Activated gamma-delta T cell treated with anti-CD3 and anti-CD28 coated beads, Interleukin-2, amount 50 U/mL, for 16 hours (primary cell): ENCODE measurements at places on chromosomes 4 and X.

DNA sequence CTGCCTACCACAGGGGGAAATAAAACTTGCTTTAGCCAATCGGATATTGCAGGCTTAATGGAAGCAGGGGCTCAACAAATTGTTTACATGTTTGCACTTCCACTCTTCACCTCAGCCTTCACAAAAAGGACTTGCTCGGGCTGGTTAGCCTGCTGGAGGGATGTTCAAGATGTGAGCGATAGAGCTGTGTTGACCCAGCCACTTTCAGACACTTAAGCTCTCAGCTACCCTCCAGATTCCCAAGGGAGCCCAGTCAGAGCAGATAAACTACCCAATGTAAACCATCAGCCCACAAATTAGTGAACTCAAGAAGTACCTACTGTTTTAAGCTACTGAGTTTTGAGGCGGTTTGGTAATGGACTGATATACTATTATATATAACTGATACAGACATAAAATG lies 508.4 kb upstream of the FTHL17 start:
- no peak for DNase-seq

- DNase-seq: no peak
Measured at GRCh38 chr4:56958111-56958517, 19.3 kb downstream of the NOA1 start.

GRCh38 chrX:120335289-120335688 lies 24.0 kb upstream of the TMEM255A start:
- no peak for DNase-seq

GRCh38 chr4:122777846-122778673 lies 45.6 kb downstream of the BBS12 start:
- no peak for DNase-seq

DNA sequence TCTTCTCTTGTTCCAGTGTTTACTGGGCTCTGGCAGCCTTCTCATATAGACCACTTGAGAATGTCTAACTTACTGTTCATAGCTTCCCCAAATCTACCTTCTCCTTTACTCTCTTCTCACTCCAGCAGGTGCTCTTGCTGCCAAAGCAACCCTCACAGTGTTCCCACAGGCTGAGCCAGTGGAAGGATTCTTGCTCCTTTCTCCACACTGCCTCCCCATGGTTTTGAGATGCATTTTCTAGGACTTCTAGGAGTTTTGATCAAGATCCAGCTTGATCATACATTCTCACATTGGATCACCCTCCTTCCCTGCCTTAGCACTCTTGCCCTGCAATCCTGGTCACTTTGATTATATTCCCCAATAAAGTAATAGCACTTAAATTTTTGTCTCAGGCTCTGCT lies 230.8 kb downstream of the TMEM47 start:
- no peak for DNase-seq

GRCh38 chr4:14167876-14168510 lies 540.5 kb upstream of the BOD1L1 start:
- DNase-seq: no peak

DNA sequence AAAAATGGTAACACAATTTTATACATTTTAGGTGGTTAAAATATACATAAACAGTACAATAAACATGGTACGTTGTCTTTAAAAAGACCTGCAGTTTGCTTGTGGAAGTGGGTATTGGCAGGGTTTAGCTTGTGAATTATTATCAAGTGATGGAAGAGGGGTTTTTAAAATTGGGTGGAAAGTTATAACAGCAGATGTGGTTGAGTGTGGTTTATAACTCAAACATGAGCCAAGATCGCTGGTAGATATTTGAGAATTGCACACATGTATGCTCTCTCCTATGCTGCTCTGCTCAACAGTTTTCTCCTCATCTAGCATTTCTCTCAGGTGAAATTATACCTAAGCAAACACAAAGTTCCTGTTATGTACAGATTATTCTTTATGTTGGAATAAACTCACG lies 14.0 kb downstream of the EPGN start:
- no peak for DNase-seq

GRCh38 chrX:109873983-109874382 lies 128.9 kb upstream of the TMEM164 start:
- no peak for DNase-seq

- DNase-seq: no peak
Measured at GRCh38 chr4:53543561-53543960, 47.7 kb downstream of the LNX1 start.

- no peak for DNase-seq
Measured at GRCh38 chr4:12458621-12459020, 1025.5 kb downstream of the RAB28 start.

GRCh38 chrX:40727581-40728252 lies 7.6 kb downstream of the MED14 start:
- DNase-seq: no peak

GRCh38 chr4:143287572-143287923 lies 49.1 kb upstream of the GAB1 start:
- DNase-seq: no peak

DNA sequence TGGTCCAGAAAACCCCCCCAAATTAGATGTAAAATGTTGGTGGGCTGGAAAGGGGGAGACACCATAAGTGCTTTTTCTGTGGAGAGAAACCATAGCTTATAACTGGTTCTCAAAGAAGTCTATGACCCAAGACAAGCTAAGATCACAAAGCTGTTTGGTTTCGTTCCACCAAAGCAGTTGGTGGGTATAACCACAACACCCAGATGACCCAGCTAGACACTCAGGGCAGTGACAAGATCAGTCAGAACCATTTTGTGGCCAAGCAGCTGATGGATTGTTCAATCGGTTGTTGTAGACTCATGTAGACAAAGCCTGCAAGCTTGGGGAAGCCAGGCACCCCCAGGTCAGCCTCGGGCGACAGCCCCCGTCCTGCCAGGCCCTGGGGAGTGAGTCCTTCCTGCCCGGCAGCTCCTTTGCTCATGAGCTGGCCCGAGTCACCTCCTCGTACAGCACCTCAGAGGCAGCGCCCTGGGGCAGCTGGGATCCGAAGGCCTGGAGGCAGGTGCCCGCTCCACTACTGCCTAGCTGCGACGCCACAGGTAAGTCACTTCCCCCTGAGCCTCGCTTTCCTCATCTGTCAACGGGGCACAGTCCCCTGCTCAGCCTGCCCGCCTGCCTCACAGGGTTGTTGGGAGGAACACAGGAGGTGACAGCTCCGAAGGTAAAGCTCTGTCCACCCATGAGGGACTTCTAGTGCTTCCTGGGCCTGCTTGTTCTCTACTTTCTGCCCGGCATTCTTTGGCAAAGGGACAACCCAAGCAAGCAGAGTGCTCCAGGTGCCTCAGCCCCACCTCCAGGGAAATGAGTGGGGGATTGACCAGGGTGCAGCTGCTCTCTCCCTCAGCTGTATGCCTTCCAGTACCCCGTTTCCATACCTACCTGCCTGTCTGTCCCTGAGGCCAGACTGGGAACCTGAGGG lies 65.2 kb upstream of the MTM1 start:
- no peak for DNase-seq

DNA sequence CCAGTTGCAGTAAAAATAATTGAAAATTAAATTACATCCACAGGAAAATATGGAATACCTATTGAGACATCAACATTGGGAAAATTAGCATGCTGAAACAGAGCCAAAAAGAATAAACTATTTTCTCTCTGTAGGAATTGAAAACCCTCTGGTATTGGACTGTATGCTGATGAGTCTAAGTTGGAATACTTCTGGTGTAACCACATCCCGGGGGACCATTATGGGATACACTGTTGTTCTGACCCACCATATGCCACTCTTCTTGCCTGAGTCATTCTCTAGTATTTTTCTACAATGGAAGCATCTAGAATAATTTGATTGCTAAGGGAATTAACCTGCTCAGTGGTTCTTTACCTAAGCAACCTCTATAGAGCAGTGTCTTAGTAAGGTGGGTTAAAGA lies 640.7 kb upstream of the AGA start:
- DNase-seq: no peak

DNA sequence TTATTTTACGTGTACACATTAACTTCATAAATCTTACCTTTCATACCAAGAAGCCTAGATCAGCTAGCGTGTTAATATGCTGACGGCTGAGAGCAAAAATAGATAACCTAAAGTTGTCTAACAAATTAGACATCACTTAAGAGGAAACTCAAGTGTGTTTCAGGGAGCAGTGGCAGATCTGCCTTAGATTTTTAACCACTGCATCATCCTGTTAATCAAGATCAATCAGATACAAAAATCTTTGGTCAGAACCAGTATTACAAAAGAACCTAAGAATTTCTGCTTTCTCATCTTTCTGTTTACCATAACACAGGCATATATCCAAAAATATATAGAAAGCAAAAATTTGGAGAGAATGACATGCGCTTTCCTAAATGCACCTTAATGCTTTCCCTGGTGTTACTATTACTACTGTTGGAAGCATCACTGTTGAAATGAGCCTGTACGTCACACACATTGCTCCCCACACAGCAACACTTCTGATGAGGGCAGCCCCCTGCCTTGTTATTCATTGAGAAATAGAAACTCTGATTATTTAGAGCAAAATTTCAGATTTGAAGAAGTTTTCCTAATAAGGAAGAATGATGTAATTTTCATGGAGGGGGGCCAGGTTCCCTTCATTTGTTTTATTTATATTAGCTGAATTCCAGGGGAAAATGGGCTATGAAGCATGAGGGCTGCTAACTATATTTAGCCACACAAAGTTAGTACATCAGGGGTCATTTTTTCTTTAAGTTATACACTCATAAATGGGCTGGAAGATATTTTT lies 152.3 kb downstream of the CBR4 start:
- no peak for DNase-seq

GRCh38 chr4:118225511-118225910 lies 127.3 kb downstream of the PRSS12 start:
- DNase-seq: no peak

GRCh38 chr4:140568507-140569306 lies at the start of gene UCP1:
TSS of gene UCP1 (minus strand) at chr4:140568961. CDS start at chr4:140568729, 232 bp downstream.
- no peak for DNase-seq

- no peak for DNase-seq
Measured at GRCh38 chr4:152824561-152824960, 44.8 kb downstream of the ARFIP1 start.

DNA sequence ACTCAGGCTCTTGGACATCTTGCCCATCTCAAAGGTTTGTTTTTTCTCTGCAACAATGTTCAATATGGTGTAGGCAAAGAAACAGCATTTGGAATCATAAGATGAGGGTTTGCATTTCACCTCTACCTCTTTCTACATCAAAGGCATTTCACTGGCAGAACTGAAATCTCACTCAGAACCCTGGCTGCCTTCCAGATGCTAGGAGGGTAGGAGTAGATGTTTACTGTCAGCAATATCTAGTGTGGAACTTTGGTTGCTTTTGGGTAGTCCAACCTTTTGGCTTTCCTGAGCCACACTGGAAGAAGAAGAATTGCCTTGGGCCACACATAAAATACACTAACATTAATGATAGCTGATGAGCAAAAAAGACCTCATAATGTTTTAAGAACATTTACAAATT lies 297.0 kb upstream of the KLF3 start:
- no peak for DNase-seq

- DNase-seq: no peak
Measured at GRCh38 chr4:185468999-185469398, 2.5 kb downstream of the CCDC110 start.

- DNase-seq: no peak
Measured at GRCh38 chr4:129358571-129358970, 262.6 kb downstream of the C4orf33 start.

- no peak for DNase-seq
Measured at GRCh38 chr4:306551-306961, 1.3 kb upstream of the ZNF732 start.

DNA sequence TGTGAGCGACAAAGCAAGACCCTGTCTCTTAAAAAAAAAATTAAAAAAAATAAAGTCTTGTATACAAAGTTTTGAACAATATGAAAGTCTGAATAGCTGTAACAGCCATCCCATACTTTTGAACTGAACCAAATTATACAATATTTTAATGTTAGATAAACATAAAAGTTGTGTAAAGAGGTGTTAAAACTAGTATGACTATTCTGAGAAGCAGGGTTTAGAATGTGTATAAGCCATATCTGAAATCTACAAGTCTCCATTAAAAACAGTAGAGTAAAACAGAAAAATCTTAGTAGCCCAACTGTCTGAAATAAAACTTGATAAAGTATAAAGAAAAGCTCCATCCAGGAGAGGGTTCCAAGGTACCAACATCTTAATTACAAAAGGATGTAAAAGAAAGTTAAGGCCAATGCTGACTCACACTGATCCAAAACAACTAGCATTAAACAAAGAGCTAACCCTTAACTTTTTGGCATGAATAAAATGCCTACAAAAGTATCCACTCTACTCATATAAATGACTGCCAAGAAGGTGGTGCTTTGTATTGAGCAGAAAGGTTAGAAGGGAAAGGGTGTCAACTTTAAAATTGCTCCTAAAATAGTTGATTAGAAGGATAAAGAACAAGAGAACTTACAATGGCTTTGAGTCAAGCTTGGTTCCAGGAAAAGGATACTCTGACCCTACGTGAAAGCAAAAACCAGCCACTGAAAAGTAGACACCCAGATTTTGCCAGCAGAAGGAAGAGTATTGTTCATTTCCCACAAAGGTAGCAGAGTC lies 18.5 kb downstream of the CNOT6L start:
- no peak for DNase-seq

DNA sequence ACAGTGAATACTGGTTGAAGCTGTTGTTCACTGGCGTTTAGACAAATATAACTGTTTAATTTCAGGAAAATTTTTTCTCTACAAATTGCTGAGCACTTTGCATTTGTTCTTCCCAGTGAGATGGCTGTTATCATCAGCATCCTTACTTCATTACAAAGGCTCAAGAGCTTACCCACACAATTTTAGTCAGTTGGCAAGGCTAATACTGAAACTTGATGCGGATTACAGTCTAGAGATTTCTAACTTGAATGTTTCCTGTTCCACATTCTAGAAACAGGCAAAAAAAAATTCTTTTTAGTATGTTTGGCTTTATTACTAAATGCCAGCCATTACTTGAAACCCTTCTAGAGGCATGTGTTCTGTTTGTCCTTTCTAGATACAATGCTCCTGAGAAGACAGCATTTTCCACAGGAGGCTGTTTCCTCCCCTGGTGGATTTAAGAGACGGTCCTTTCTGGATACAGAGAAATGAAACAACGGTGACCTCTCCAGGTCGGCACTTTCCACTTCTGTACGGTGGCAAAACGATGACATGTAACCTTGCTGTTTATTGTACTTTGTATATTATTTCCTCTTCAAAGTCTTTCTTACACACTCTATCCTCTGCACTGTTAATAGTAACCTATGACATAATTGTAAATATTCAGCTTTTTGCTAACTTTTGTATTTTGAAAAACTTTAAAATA lies 80.9 kb downstream of the RFC1 start:
- DNase-seq: no peak
